MM.1S (cell line): ENCODE measurements at places on chromosomes 4 and X.

DNA sequence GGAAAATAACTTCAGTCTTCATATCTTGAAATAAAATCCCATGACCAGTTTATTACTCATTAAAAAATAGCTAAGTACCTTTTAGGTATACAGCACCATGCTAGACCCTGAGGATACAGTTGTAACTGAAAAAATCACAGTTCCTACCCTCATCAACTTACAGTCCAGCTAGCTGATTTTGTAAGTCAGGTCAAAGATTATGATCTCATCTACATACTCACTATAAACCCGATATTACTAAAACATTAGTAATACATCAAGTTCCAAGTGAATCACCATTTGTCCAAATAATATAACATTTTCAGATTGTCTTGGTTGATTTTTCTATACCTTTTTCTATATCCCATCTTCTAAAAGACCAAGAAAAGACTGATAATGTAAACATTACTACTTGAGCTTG lies 333.9 kb downstream of the INPP4B start:
- no peak for DNase-seq

DNA sequence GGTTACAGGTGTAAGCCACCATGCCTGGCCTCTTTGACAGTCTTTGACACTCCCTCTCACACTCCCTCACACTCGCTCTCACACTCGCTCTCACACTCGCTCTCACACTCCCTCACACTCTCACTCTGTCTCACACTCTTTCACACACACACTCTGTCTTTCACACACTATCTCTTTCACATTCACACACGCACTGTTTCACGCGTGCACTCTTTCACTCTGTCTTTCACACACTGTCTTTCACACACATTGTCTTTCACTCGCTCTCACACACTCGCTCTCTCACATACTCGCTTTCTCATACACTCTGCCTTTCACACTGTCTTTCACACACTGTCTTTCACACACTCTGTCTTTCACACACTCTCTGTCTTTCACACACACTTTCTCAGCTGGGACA lies 167.1 kb upstream of the CXCL13 start:
- DNase-seq: no peak

DNA sequence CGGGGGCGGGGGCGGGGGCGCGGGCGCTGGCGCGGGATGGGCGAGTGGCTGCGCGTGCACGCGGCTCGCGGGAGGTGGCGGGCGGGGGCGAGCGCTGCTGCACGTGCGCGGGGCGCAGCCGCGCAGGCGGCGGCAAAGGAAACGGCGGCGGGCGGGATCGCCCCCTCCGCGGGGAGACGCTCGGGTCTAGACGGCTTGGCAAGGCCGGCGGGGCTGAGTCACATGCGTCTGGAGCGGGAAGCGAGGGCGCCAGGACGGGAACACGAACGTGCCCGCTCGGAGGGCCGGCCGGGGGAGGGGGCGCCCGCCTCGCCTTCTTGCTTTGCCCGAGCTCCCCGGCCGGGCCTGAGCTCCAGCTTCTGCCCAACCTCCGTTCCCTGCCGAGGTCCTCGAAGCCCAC lies 4.3 kb upstream of the HAUS7 start:
- DNase-seq: no peak

- no peak for DNase-seq
Measured at GRCh38 chr4:64144994-64145393, 264.3 kb downstream of the TECRL start.

DNA sequence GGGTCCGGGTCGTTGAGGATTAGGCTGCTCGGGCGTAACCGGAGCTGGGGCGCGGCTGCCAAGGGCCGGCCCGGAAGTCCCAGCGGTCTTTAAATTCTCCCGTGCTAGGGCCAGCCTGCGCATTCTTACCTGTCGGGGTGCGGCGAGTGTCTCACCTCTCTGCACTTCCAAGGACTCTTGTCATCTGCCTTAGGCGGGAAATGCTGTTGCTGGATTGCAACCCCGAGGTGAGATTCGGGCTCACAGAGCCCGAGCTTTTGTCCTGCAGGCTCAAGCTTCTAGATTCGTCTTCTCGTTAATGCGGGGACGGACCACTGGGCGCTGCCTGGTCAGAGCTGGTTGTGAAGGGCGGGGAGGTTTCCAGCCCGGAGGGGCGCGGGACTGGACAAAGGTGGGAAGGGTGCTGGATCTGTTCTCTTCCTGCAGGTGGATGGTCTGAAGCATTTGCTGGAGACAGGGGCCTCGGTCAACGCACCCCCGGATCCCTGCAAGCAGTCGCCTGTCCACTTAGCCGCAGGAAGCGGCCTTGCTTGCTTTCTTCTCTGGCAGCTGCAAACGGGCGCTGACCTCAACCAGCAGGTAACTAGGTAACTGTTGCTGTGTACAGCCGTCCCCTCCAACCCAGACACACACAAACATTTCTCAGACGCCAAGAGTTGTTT lies at the start of gene ANKRD37:
ANKRD37 (plus strand) TSS at position 118 of the 662 bp plus-strand sequence; CDS start at position 201, 83 bp downstream.
- DNase-seq: peak; percentile 59

- peak; percentile 78 for DNase-seq
Measured at GRCh38 chr4:174828845-174829701, at the start of gene GLRA3. GLRA3 (minus strand) TSS chr4:174829247; CDS start chr4:174828811, 436 bp downstream.

- DNase-seq: no peak
Measured at GRCh38 chrX:9807355-9808182, 21.3 kb downstream of the SHROOM2 start.

GRCh38 chr4:140094438-140095420 lies 59.3 kb downstream of the MAML3 start:
- no peak for DNase-seq

- DNase-seq: no peak
Measured at GRCh38 chrX:77953708-77954107, 15.7 kb downstream of the PGAM4 start.

DNA sequence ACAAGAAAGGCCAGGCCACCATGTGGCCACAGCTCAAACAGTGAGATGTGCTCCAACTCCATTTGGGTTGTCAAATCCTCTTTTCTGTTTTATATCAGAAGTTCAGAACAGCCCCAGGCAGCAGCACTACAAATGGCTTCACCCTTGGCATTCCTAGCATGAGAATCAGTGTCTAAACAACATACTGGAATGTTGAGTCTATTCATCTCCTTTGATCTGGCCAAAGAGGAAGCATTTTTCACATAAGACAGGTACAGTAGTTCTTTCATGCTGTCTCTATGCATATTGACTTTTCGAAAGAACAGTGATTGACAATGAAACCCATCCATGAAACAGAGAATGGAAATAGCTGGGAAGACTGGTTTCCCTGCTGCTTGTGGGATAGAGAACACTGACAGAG lies 289.5 kb downstream of the USP46 start:
- DNase-seq: no peak

GRCh38 chrX:16185725-16186136 lies 18.4 kb downstream of the MAGEB17 start:
- no peak for DNase-seq

DNA sequence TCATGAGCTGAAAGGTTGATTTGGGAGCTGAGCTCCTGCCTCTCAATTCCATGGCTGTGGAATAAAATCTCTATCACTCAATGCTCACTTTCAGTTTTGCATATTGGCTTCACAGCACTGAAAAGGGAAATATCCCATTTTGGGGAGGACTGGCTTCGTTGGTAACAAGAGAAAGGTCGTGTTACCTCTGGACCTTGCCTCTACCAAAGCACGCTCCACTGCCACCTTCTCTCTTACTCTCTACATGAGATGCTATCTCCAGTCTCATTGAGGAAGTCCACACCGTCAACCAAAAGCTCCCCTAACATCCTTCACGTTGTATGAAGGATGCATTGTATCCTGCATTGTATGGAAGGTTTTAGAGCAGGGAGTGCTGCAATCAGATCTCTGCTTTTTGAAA lies 195.0 kb upstream of the LDB2 start:
- no peak for DNase-seq
